ENCODE measurements at places on chromosomes 12 and 14. TPM values are rescaled to one million over a fixed set of nuclear protein-coding genes. Genes with fewer than 3 reads are reported as not detected.

DNA sequence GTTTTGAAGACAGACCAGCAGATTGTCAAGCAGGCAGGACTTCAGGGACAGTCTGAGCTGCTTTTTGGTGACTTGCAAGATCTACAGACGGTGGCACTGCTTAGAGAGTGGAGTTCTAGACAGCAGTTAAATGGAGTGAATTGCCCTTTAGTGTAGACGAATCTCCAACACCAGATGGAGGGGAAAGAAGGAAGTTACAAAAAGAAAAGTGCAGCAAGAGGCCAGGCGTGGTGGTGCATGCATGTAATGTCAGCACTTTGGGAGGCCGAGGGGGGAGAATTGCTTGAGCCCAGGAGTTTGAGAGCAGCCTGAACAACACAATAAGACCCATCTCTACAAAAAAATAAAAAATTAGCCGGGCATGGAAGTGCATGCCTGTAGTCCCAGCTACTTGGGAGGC lies 8.4 kb upstream of the HHIPL1 start:
- DNase-seq, result no peak

- no peak for DNase-seq
Observed at GRCh38 chr14:63362389-63362819, 43.7 kb upstream of the GPHB5 start.

DNA sequence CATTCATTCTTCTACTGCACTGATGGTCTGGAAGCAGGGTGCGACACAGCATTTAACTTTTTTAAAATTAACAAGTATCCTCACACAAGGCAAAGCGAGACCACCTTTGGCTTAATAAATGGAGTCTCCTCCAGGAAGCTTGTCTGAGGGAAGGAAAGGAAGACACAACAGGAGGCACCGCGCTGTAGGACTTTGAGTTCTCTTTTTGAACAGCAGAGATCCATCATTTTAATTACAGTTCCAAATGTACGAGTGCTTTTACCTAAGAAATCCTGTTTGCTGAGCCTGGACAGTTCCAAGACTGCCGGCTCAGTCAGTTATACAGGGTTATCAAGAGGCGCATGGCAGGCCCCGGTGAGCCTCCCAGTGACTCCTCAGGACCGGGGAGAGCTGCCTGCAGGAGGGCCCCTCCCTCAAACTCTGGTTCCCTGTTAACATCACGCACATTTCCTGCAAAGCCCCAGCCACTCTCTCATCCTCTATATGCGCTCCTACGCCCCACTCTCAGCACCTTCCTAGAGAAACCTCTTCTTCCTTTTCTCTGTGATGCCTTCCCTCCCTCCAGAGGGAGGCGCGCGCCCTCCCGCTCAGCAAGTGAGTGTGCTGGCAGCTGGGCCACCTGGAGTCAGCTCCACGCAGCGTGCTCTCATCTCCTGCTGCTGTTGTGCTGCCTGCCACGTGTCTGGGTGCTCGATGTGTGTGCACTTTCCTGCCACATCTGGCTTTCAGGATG lies 46.1 kb downstream of the STX2 start:
- peak; percentile 47 for DNase-seq

DNA sequence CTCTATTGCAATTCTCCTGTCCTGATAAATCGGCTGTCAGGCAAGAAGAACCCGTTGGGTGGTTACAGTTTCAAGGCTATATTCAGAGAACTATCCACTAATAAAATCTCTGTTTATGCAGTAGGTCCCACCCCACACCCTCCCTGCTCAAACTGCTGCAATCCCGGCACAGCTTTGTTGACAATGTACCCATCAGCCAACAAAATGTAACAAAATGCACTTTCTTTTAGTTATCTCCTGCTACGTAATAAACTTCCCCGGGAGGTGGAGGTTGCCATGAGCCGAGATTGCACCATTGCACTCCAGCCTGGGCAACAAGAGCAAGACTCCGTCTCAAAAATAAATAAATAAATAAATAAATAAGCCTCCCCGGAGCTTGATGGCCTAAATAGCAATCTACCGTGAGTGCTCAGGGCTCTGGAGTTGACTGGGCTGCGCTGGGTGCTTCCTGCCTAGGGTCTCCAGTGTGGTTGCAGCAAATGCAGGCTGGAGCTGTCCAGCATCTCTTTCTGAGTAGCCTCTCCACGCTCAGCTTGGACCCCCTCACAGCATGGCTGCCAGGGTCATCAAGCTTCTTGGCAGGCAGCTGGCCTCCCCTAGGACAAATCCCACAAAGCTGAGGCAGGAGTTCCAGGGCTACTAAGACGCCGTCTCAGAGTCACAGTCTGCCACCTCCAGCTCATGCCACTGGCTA lies 43.2 kb upstream of the FBRSL1 start:
- DNase-seq, result no peak

GRCh38 chr14:82046512-82047226 lies 513.0 kb upstream of the SEL1L start:
- DNase-seq, result no peak

GRCh38 chr14:30907659-30908057 lies 33.3 kb downstream of the COCH start:
- DNase-seq, result no peak

- peak; percentile 85 for DNase-seq
Observed at GRCh38 chr14:81435391-81436295, 35.5 kb upstream of the STON2 start.

Gene CMA1
- polyA plus RNA-seq, result 0.09 TPM

Gene AICDA
- 1.6 TPM for polyA plus RNA-seq

Gene NOS1
- polyA plus RNA-seq, result 0.04 TPM

Gene SPRING1
- polyA plus RNA-seq, result 8.8 TPM

Gene PTGER2
- 2.8 TPM for polyA plus RNA-seq

Measured in spleen (tissue), 13 donors.